ENCODE measurements at places on chromosomes 3 and 15. TPM values are rescaled to one million over a fixed set of nuclear protein-coding genes. Genes with fewer than 3 reads are reported as not detected.

GRCh38 chr3:158458464-158458863 lies 112.5 kb upstream of the MLF1 start:
- DNase-seq, result no peak

DNA sequence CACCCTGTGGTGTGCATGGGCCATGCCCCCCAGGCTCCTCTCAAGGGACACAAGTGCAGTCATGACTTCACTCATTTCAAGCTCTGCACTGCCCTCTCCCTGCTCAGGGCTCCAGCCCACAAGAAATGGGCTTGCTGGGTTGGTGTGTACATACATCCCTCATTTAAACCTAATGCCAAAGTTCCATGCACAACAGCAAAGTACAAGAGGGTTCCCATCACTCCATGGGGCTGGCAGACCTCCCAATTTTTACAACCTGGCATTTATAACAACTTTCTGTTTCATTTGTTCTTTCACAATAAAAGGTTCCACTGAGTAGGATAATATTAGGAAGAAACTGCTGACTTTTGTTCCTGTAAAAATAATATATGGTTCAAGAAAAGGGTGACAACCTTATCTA lies 54.3 kb downstream of the HERC2 start:
- DNase-seq, result no peak

GRCh38 chr3:193997228-193998122 lies 138.5 kb upstream of the HES1 start:
- no peak for DNase-seq

DNA sequence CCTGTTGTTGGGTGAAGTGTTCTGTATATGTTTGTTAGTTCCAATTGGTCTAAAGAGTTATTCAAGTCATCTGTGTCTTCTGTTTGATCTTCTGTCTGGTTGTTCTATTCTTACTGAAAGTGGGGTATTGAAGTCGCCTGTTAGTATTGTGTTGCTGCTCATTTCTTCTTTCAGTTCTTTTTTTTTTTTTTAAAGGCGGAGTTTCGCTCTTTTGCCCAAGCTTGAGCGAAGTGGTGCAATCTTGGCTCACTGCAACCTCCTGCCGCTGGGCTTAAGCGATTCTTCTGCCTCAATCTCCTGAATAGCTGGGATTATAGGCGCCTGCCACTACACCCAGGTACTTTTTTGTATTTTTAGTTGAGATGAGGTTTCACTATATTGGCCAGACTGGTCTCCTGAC lies 23.5 kb downstream of the PFN2 start:
- DNase-seq, result no peak

CRYBG3 gene
- 2.2 TPM for total RNA-seq

FGD5 gene
- total RNA-seq, result 0.12 TPM

GOLGA8G gene
- total RNA-seq, result not detected

Measured in B cell (primary cell).